ENCODE measurements at places on chromosomes 7 and 10. TPM values are rescaled to one million over a fixed set of nuclear protein-coding genes. Genes with fewer than 3 reads are reported as not detected.

The PIK3CG gene
- 0.66 TPM for total RNA-seq

The EBF3 gene
- total RNA-seq: 2.3 TPM

- DNase-seq: no peak
- no peaks in the 10 kb centered on the region for H3K36me3 ChIP-seq
- no peaks in the 10 kb centered on the region for H3K27me3 ChIP-seq
- H3K4me1 ChIP-seq: peaks cover 55% of the 10 kb centered on the region
These were observed 56.4 kb downstream of the SLC16A12 start for GRCh38 chr10:89478739-89479654.

- H3K27me3 ChIP-seq: no peaks in the 10 kb centered on the region
- no peaks in the 10 kb centered on the region for H3K4me1 ChIP-seq
- H3K36me3 ChIP-seq: peaks cover 13% of the 10 kb centered on the region
- H3K4me3 ChIP-seq: no peak overlapping the region
- DNase-seq: no peak
- no peak overlapping the region for H3K27ac ChIP-seq
These were observed 113.3 kb downstream of the CYTH3 start for GRCh38 chr7:6159097-6159483.

The USP54 gene
- 20.4 TPM for total RNA-seq

Data from body of pancreas (tissue), 4 donors.